ENCODE measurements at places on chromosomes 6 and 20.

GRCh38 chr20:63009988-63010769 is 3.4 kb upstream of the BHLHE23 start:
- DNase-seq: no peak

GRCh38 chr6:21245488-21245887 is 348.1 kb upstream of the SOX4 start:
- no peak for DNase-seq

- DNase-seq: no peak
Measured at GRCh38 chr6:120869397-120869796, 464.9 kb downstream of the TBC1D32 start.

- DNase-seq: no peak
Measured at GRCh38 chr6:73024598-73024997, 200.7 kb downstream of the KHDC1L start.

DNA sequence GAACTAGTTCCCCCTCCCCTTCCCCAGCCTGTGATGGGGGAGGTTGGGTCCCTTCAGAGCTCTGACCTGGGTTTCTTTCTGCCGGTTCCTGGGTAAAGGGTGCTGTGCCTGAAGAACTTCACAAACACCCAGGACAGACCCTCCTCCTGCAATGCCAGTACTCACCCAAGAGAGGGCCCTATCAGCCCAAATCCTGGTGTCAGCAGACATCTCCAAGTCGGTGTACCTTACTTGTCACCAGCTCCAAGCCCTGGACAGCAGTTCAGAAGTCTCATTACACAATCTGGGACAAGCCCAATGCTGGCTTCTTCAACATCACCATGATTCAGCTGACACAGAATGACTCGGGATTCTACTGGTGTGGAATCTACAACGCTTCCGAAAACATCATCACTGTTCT is 467 bp downstream of the TREML4 start:
- DNase-seq: peak; percentile 61

DNA sequence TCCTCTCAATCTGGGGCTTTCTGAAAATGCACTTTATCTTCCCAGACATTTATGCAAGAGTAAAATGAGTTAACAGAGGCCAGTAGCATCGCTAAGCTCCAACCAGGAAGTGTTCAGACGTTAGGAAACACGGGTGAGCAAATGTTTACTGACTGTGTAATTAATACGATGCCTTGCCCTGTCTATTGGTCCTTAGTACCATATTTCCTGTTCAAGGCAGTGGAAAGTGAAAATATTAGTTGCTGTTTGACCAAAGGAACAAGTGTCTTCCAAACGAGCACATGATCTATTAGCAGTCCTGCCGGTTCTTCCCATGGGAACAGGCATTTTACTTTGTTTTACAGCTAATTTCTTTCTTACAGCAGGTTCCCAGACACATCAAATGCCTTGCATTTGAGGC is 311.1 kb upstream of the JAG1 start:
- no peak for DNase-seq

All from common myeloid progenitor, CD34-positive (primary cell).